Testis (tissue), 5 donors: ENCODE measurements at places on chromosomes 16 and 17. TPM values are rescaled to one million over a fixed set of nuclear protein-coding genes. Genes with fewer than 3 reads are reported as not detected.

DNA sequence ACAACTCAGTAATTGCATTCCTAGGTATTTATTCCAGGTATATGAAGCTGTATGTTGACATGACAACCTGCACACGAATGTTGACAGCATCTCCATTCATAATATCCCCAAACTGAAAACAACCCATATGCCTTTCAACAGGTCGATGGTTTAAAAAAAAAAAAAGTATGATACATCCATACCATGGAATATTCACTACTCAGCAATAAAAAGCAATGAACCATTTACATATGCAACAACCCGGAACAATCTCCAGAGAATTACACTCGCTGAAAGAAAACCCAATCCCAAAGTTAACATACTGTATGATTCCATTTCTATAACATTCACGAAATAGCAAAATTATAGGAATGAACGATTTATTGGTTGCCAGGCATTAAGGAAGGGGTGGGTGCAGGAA is 53.3 kb upstream of the DNAH9 start:
- DNase-seq: no peak

- no peak for DNase-seq
Observed at GRCh38 chr16:55501549-55502322, 7.1 kb upstream of the LPCAT2 start.

DNA sequence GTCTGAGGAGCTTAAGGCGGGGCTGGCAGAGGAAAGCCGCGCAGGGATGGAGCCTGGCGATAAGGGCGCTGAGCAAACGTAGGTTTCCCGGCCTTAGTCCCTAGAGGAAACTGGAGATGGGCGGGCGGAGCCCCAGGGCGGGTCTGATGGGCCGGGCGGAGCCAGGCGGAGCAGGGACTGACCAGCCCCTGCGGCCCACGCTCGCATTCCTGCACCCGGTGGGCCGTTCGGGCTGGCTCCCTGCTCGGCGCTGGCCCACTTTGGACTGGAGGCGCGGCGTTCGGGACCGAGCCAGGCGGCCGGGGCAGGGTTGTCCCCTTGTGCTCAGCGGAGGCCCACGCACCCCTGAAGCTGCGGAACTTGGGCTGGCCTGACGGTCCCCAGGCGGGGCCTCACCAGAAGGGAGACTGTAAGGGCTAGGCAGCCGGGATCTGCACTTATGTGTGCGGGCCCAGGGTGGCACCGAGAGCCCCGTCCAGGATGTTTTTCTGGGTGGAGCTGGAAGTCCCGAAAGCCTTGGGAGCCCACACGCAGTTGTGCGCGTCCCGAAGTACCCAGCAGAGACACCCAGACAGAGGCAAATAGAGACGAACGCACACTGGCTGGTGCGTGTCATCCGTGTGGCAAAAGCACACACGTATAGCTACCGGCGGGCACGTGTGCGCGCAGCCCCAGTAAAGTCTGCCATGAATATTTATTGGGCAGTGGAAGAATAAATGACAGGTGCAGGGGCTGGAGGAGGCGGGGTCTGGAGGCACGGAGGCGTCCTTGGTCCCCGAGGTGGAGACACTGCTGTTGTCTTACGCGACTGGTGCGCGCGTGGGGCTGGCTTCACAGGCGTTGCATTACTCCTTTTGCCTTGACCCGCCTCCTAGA is 1.4 kb downstream of the PYDC1 start:
- peak; percentile 46 for DNase-seq

DNA sequence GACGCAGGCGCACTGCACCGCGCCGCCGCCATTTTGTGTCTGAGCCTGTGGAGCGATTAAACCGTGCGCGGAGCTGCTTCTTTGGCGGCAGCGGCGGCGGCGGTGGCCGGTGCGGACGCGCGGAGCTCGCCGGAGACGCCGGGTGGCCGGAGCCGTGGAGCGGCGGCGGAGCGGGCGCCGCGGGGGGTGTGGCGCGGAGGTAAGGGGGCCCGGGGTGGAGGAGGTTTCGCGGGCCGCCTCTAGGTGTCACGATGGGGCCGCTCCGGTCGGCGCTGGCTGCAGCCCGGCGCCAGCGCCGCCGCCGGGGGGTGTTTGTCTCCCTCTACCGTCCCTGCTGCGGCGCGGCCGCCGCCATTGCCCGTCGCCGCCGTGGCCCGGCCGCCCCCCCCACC is at the start of gene CTCF:
Gene CTCF, plus strand, starts transcription at position 1 of the 392 bp plus-strand sequence. CDS start 48,307 bp downstream, outside the sequence.
- DNase-seq: peak; percentile 86

Gene NPIPB6
- 36.3 TPM for total RNA-seq
